ENCODE measurements at places on chromosomes 6 and 20.

GRCh38 chr6:135707426-135707825 lies 144.1 kb upstream of the PDE7B start:
- DNase-seq, result no peak

GRCh38 chr6:108113557-108114519 lies 39.3 kb upstream of the OSTM1 start:
- DNase-seq, result no peak

GRCh38 chr6:40804905-40805304 lies 217.7 kb upstream of the LRFN2 start:
- no peak for DNase-seq

GRCh38 chr6:159610881-159611280 lies 82.2 kb downstream of the SOD2 start:
- DNase-seq, result no peak

GRCh38 chr6:1695546-1696462 lies 86.1 kb downstream of the FOXC1 start:
- DNase-seq, result no peak

- no peak for DNase-seq
Observed at GRCh38 chr6:84718038-84718955, 46.1 kb downstream of the TBX18 start.

- peak; percentile 39 for DNase-seq
Observed at GRCh38 chr6:166308033-166308768, at the start of gene PRR18. TSS of gene PRR18 (minus strand) at chr6:166308392. CDS start at chr6:166308142, 250 bp downstream.

DNA sequence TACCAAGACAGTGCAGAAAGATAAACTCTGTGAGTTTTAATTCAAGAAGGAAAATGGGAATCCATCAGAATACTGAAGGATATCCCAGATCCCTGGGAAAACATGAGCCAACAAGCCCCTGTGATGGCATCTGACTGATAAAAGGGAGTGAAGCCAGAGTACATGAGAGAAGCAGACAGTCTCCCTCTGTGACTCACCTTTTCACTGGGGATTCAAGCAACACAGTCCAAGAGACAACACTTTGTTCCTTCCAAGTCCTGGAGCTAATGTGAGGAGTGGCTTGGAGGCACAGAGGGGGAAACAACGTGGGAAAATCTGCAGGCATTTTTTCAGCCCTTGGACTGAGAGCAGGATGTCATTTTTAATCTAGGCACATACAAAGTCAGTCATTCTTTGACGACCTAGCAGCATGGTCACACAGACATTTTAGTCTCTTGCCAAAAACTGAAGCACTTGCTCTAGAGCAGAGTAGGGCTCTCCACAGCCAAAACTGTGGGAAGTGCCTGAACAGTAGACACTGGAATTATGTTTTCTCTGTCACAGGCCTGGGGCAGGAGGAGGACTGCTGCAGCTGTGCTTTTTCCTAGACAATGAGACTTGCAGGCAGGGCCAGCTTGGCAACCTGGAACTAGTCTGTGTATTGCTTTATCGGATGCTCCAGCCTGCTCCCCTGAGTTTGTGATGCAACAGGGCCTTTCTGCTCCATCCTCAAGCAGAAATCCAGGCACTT lies 465.0 kb upstream of the GJE1 start:
- DNase-seq, result no peak

DNA sequence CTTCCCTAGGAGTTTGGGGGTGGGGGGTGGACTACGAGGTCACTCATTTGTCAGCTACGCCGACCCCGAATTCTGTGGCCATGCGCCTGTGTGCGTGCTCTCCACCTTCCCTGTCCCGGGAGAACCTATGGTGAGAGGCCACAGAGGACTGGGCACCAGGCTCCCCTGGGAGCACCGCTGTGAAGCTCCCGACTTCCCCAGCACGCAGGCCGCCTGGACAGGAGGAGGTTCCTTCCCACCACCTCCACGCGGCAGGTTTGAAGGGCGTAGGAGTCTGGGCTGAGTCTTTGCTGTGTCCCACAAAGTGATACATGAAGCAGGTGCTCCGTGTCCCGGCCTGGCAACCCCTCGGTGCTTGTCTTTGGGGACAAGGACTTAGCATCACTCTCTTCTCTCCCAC lies 107.2 kb downstream of the CDH4 start:
- DNase-seq, result no peak

GRCh38 chr6:21107796-21108195 lies 485.8 kb upstream of the SOX4 start:
- DNase-seq, result no peak

- DNase-seq, result peak; percentile 58
Observed at GRCh38 chr6:119078376-119079282, at the start of gene FAM184A. TSS of gene FAM184A (minus strand) at chr6:119078664. CDS start at chr6:119078299, 365 bp downstream.

DNA sequence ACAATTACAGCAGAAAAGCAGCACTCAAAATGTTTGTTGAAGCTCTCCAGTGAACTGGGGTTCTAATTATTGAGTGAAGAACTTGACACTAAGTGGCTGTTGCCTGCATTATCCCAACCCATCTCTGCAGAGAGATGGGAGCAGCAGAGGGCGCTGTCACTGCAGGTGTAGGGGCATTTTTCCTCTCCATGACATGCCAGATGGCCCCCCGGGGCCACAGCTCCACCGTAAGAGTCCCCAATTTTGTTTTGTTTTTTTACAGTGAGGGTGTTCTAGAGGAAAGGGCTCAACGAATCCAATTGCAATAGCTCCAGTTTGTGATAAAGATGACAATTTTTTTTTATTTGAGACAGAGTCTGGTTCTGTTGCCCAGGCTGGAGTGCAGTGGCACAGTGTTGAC lies 1.9 kb upstream of the FUCA2 start:
- DNase-seq, result peak; percentile 64

DNA sequence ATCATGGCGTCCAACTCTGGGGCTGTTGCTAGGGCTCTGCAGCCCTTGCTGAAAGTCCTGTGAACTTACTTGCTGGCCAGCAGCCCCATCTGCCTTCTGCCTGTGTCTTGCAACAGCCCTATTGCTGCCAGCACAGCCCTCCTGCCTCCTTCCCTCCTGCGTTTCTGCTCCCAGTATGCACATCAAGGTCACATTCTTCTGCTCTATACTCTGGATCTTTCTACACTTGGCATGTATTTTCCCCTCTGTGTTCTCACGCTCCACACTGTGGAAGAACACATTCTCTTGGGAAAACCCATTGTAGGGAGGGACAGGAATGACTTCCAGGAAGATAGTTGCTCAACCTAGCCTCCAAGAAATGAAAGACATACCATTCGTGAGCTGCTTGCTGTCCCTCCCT lies 80.9 kb upstream of the PHACTR2 start:
- no peak for DNase-seq

DNA sequence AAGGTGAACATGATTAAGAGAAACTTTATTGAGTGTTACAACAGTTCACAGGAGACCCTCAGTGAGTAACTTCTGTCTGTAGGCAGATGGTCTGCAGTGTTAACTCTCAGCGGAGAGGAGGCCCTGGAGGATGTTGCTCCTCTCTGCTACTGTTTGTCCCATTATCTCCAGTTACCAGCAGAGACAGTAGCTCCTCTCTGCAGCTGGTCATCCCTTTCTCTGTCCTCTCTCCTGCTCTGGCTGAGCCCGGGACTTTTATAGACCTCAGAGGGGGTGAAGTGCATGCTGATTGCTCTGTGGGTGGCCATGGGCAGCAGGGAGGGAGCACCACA lies 5.7 kb downstream of the GTSF1L start:
- no peak for DNase-seq

DNA sequence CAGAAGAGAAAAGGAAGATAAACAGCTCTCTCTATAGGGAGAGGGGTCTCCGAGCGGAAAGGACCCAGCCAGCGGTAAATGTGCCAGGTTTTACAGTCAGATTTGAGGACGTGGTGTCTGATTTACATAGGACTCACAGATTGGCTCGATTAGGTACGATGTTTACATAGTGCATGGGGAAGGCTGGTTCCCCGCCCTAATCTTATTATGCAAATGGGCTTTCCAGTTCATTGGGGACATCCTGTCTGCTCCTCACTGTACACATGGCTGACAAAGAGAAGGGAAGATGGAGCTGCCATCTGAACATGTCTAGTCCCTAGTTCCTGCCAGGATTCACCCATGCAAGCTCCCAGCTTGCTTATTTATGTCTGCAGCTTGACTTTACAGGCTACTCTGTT lies 119.9 kb downstream of the RNF144B start:
- DNase-seq, result no peak

- DNase-seq, result no peak
Observed at GRCh38 chr20:51563486-51564332, 21.2 kb upstream of the NFATC2 start.

GRCh38 chr6:116268589-116269293 lies 11.0 kb downstream of the TSPYL1 start:
- DNase-seq, result peak; percentile 41
